ENCODE measurements at places on chromosomes 16 and 17.

DNA sequence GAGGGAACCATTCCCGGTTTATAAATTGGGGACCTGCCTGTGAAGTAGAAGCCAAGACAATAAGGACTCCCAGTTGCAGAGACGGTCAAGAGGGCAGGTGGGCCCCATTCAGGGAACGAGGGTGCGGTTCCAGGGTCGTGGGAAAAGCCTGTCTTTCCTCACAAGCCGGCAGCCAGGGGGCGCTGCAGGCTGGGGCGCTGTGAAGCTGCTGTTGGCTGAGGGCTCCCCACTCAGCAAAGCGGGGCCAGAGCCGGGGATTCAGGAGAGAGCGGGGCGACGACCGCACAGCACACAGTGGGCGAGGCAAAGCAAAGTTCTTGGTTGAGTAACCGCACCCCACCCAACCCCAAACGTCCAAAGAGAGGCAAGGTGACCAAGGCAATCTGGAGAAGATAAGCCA, 24.9 kb downstream of the CDRT15 start:
- no peak for DNase-seq

GRCh38 chr17:39754958-39755553, 17.3 kb downstream of the GRB7 start:
- no peak for DNase-seq

GRCh38 chr17:10790491-10791401, 13.2 kb downstream of the TMEM238L start:
- DNase-seq = no peak

DNA sequence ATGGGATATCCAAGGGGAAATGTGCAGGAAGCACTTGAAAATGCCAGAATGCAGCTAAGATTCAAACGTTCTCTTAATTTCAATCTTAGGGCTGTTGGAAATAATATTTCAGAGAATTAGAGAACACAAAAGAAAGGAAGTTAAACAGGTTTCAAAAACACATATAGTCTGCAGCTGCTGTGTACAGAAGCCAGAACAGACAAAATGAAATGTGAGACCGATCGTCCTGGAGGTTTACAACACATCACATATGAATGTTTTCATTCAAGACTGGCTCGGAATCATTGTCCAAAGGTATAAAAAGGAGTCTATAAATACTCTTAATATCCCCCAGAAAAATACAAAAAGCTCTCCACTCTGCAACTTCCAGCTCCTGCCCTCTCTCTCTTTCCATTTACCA, 14.3 kb downstream of the CYTH1 start:
- DNase-seq = no peak

- no peak for DNase-seq
Measured at GRCh38 chr17:59620064-59620359, 317 bp downstream of the CLTC start.

All from HCT116 (cell line).